Activated T-helper 2 cell treated with anti-CD3 and anti-CD28 coated beads, Interferon-gamma antibody, Interleukin-2, Interleukin-4, amounts not matched to agents 10 μg/mL and 5 μg/mL and 100 μg/mL, durations not matched to agents 14 hours and 24 hours and 36 hours (primary cell): ENCODE measurements at places on chromosomes 4 and X. TPM values are rescaled to one million over a fixed set of nuclear protein-coding genes. Genes with fewer than 3 reads are reported as not detected.

SOX3 gene
- not detected in 2 replicates for total RNA-seq

RAB40AL gene
- 0.30 TPM in 1 of 2 replicates, not detected in the other for total RNA-seq

NPY2R gene
- not detected in 2 replicates for total RNA-seq

FATE1 gene
- total RNA-seq: not detected in 2 replicates

LRAT gene
- 0.07 TPM in 1 of 2 replicates, not detected in the other for total RNA-seq

DNA sequence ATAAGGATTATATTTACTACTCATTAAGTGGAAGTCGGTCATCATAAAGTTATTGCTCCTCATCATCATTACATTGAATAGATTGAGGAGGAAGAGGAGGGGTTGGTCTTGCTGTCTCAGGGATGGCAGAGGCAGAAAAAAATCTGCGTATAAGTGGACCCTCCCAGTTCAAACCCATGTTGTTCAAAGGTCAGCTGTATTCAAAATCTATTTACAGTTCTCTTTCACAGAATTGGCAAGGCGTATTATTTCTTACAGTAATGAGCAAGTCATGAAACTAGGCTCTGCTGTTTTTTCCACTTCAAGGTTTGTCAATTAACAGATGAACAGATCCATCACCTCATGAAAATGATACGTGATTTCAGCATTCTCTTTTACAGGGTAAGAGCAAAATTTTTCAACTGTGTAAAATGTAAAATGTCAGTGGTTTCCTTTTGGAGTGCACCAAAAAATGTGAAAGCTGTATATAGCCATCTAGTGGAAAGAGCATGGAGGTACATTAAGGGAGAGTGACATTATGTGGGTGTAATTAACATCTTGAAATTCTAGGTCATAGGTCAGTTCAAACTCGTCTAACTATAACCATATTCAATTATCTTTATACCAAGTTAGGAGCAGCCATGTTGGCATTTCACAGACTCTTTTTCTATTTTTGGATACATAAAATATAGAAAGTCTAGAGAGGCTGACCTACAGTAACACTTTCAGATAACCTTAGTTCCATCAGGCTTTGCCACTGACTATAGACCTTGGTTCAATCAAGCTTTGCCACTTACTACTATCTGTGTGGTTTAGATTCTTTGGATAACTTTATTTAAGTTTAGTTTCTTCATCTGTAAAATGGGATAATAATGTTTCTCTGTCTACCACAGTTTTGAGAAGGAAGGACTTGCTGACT lies 30.1 kb downstream of the NEIL3 start:
- peaks cover 41% of the 10 kb centered on the region for H3K4me1 ChIP-seq
- no peak overlapping the region for H3K4me3 ChIP-seq
- peak overlapping the region; percentile 80 for H3K27ac ChIP-seq
- DNase-seq: no peak

GRCh38 chr4:1336088-1336491 lies 10.9 kb upstream of the UVSSA start:
- no peaks in the 10 kb centered on the region for H3K27me3 ChIP-seq
- peaks cover 26% of the 10 kb centered on the region for H3K4me1 ChIP-seq
- no peak for DNase-seq
- no peak overlapping the region for H3K27ac ChIP-seq
- H3K36me3 ChIP-seq: peaks cover 71% of the 10 kb centered on the region

- peaks cover 61% of the 10 kb centered on the region for H3K4me1 ChIP-seq
- no peak overlapping the region for H3K4me3 ChIP-seq
- peak; percentile 49 for DNase-seq
- H3K27ac ChIP-seq: peak overlapping the region; percentile 78
Measured at GRCh38 chr4:40247350-40247749, 50.5 kb downstream of the RHOH start.

GRCh38 chr4:54581807-54582206 lies 76.0 kb upstream of the KIT start:
- DNase-seq: no peak
- H3K36me3 ChIP-seq: no peaks in the 10 kb centered on the region
- H3K4me3 ChIP-seq: no peak overlapping the region
- no peaks in the 10 kb centered on the region for H3K4me1 ChIP-seq

GRCh38 chr4:84632092-84632491 lies 49.2 kb downstream of the CDS1 start:
- H3K4me1 ChIP-seq: no peaks in the 10 kb centered on the region
- no peak overlapping the region for H3K4me3 ChIP-seq
- DNase-seq: no peak
- H3K27me3 ChIP-seq: no peaks in the 10 kb centered on the region
